ENCODE measurements at places on chromosomes 11 and 22. TPM values are rescaled to one million over a fixed set of nuclear protein-coding genes. Genes with fewer than 3 reads are reported as not detected.

DNA sequence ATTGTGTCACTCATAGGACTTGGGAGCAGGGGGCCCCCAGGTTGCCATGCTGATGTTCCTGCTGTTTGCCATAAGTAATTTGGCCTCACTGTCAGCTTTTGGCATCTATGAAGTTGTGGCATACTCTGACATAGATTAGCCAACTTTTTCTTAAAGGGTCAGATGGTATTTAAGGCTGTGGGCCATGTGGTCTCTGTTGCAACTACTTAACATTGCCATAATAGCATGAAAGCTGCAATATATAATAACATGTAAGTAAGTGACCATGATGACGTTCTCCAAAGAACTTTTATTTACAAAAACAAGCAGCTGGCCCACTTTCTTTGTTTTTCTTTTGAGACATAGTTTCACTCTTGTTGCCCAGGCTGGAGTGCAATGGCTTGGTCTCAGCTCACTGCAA lies 2.2 kb upstream of the TMEM216 start:
- no peak for DNase-seq
- H3K27ac ChIP-seq: no peak overlapping the region
- peaks cover 22% of the 10 kb centered on the region for H3K4me1 ChIP-seq
- H3K4me3 ChIP-seq: no peak overlapping the region
- peaks cover 3% of the 10 kb centered on the region for H3K36me3 ChIP-seq
- H3K27me3 ChIP-seq: no peaks in the 10 kb centered on the region

DNA sequence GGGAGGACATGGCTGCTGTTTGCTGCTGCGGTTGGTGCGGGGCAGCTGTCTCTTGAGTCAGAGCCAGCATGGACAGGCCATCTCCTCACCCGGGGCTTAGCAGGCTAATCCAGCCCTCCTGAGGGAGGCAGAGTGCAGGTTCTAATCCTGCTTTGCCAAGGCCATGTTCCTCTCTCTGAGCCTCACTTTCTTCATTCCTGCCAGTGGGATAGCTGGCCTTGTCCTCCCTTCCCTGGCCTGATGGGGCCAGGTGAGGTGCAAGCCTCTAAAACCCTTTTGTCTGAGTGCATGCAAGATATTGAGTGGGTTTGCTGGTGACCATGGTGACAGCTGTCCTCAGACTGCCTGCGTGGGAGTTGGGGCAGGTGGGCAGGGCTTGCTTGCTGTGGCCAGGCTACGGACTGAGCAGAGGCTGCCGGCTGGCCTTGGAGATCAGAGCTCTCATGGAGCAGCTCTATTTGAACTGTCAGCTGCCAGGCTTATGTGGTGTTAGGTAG lies 3.6 kb downstream of the USP35 start:
- DNase-seq: no peak
- peaks cover 4% of the 10 kb centered on the region for H3K36me3 ChIP-seq
- H3K27ac ChIP-seq: no peak overlapping the region
- no peak overlapping the region for H3K4me3 ChIP-seq
- H3K4me1 ChIP-seq: peaks cover 50% of the 10 kb centered on the region

- H3K27ac ChIP-seq: no peak overlapping the region
- H3K4me3 ChIP-seq: no peak overlapping the region
- H3K4me1 ChIP-seq: no peaks in the 10 kb centered on the region
These were observed 478.3 kb downstream of the KCNA4 start for GRCh38 chr11:29538339-29539036.

DNA sequence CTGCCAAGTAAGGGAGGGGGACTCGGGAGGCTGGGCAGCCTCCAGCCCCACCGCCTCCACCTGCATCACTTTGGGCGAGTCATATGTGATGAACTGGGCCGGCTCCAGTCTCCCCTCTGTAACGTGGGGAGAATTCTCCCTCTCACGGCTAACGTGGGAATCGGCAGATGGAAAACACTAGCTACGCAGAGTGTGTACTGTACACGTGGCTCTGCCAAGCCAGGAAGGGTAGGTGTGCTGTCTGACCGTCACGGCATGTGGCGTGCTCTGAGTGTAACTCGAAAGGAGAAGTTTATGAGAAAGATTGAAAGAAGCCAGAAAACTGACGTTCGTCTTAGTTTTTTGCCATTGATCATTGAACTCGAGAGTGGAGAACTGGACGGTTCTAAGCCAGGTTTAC lies 13.7 kb downstream of the TRMU start:
- no peak overlapping the region for H3K27ac ChIP-seq
- no peak for DNase-seq
- H3K36me3 ChIP-seq: peaks cover 58% of the 10 kb centered on the region
- H3K27me3 ChIP-seq: no peaks in the 10 kb centered on the region
- H3K4me3 ChIP-seq: no peak overlapping the region

DNA sequence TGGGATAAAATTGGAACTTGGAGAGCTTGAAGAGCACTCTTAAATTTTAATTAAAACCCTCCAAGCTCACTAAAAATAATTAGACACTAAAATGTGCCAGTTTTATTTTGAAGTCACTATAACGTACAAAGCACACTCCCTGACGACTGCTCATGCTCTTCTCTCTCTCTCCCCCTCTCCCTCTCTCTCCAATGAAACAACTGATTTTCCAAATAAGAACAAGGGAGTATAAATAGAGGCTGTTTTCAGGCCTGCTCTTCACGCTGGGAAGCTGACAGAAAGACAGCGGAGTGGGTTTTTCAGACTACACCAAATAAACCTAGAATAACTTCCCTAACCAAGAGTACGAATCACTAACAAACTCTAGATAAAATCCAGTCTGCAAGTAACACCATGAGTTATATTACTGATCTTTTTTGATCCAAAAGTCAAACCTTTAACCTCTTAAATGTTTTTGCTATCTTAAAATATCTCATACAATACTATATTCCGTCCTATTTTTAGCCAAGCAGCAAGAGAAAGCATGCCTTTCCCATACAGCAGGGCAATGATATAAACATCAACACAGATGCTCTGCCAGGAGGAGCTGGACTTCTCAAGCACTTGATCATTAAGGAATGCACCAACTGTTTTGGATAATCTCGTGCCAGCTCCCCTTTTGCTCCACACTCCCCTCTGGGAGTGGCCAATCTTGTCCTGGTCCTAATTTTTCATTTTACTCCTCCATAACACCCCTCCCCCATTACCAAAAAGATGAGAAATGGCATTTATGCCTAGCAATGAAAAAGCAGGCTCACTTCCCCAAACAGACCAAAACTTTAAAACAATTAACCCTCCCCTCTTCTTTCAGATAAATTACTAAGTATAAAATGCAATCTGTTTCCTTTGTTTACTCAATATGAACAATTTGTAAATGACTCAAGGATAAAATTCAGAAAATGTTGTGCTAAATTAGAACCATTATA lies 116.9 kb downstream of the SOX6 start:
- no peaks in the 10 kb centered on the region for H3K36me3 ChIP-seq
- DNase-seq: no peak
- H3K4me3 ChIP-seq: no peak overlapping the region
- H3K4me1 ChIP-seq: no peaks in the 10 kb centered on the region
- no peaks in the 10 kb centered on the region for H3K27me3 ChIP-seq
- H3K27ac ChIP-seq: no peak overlapping the region

- no peak overlapping the region for H3K27ac ChIP-seq
- no peaks in the 10 kb centered on the region for H3K36me3 ChIP-seq
- no peak for DNase-seq
- H3K27me3 ChIP-seq: peaks cover 1% of the 10 kb centered on the region
These were observed 165.8 kb upstream of the NARS2 start for GRCh38 chr11:78740199-78741071.

DNA sequence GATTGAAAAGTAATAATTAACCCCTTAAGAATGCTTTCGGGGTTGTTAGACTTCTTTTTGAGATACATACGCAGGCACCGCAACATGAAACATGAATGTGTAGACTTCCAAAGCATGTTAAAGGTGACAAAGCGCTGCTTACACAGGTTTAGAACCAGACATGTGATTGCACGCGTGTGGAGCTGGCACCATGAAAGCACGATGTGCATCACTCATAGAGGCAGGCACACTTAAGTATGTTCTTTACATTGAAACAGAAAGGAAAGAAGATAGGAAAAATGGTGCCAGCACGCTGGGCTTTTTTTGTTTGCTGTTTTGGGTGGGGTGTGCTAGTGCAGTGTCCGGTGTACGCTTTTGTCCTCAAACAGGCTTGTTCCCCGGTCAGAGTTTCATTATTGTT lies 83.6 kb upstream of the PPARA start:
- H3K4me1 ChIP-seq: peaks cover 37% of the 10 kb centered on the region
- peak overlapping the region; percentile 6 for H3K27ac ChIP-seq
- H3K27me3 ChIP-seq: no peaks in the 10 kb centered on the region
- no peak overlapping the region for H3K4me3 ChIP-seq

- no peak overlapping the region for H3K4me3 ChIP-seq
- peaks cover 9% of the 10 kb centered on the region for H3K36me3 ChIP-seq
- no peak overlapping the region for H3K27ac ChIP-seq
- peaks cover 19% of the 10 kb centered on the region for H3K4me1 ChIP-seq
- DNase-seq: no peak
- no peaks in the 10 kb centered on the region for H3K27me3 ChIP-seq
These were observed 29.8 kb downstream of the LIMK2 start for GRCh38 chr22:31241936-31242335.

- H3K4me1 ChIP-seq: no peaks in the 10 kb centered on the region
- H3K27ac ChIP-seq: no peak overlapping the region
- DNase-seq: no peak
These were observed 9.5 kb downstream of the DRICH1 start for GRCh38 chr22:23622634-23623033.

DNA sequence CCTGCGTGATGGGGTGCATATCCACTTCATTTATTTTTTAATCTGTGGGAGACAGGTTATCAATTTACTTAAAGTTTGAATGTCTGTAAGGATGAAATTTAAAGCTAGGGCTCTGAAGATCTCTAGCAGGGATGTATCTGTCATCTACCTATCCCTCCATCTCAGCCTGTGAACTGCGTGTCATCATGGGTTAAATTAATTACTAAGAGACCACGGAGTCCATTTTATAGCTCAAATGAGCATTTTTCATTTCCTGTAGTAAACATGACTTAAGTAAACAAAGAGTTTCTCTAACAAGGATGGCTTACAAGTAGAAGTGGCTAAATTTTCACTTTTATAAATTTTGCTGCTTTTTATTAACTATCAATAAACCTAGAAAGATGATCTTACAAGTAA lies 2.9 kb upstream of the GLB1L3 start:
- DNase-seq: no peak
- peaks cover 3% of the 10 kb centered on the region for H3K36me3 ChIP-seq
- H3K4me3 ChIP-seq: no peak overlapping the region
- no peak overlapping the region for H3K27ac ChIP-seq
- peaks cover 41% of the 10 kb centered on the region for H3K4me1 ChIP-seq
- H3K27me3 ChIP-seq: peaks cover 4% of the 10 kb centered on the region

- no peak overlapping the region for H3K27ac ChIP-seq
- no peak for DNase-seq
- no peaks in the 10 kb centered on the region for H3K36me3 ChIP-seq
- H3K27me3 ChIP-seq: no peaks in the 10 kb centered on the region
- H3K4me1 ChIP-seq: no peaks in the 10 kb centered on the region
- H3K4me3 ChIP-seq: no peak overlapping the region
These were observed 879.7 kb downstream of the JRKL start for GRCh38 chr11:97269527-97269926.

DNA sequence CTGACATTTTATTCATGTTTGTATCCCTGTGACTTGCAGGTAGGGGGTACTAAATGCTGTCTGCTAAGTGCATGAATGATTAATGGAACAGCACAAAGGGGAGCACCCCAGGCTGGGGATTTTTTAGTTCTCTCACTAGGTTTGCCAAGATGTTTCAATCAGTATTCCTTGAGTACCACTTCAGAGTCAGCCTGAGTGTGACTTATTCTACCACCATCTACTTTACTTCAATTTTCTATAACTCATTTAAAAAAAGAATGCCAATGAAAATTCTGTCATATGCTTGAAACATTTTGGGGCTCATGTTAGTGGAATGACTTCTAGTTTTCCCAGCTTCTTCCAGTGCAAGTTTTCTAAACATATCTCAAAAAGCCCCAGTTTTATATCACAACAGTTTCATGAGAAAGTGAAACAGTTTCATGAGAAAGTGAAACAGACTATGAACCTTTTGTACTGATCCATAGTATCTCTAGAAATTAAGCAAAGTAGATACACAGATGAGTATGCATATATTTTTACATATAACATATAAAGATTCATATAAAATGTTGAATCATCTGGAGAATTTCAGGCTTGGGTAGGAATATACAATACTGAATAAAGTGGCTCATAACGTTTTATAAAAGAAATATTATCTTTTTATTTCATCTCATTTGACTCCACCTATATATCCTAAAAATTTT lies 252.4 kb downstream of the GRM5 start:
- DNase-seq: no peak
- no peak overlapping the region for H3K4me3 ChIP-seq
- H3K36me3 ChIP-seq: peaks cover 1% of the 10 kb centered on the region

GRCh38 chr22:31141551-31141950 lies 1.2 kb upstream of the PLA2G3 start:
- no peak for DNase-seq
- peaks cover 2% of the 10 kb centered on the region for H3K27me3 ChIP-seq
- H3K27ac ChIP-seq: no peak overlapping the region
- peaks cover 2% of the 10 kb centered on the region for H3K4me1 ChIP-seq

- no peaks in the 10 kb centered on the region for H3K27me3 ChIP-seq
- H3K36me3 ChIP-seq: no peaks in the 10 kb centered on the region
- peaks cover 22% of the 10 kb centered on the region for H3K4me1 ChIP-seq
- no peak for DNase-seq
- no peak overlapping the region for H3K4me3 ChIP-seq
- H3K27ac ChIP-seq: no peak overlapping the region
These were observed 8.0 kb upstream of the CTSD start for GRCh38 chr11:1771700-1772099.

DNA sequence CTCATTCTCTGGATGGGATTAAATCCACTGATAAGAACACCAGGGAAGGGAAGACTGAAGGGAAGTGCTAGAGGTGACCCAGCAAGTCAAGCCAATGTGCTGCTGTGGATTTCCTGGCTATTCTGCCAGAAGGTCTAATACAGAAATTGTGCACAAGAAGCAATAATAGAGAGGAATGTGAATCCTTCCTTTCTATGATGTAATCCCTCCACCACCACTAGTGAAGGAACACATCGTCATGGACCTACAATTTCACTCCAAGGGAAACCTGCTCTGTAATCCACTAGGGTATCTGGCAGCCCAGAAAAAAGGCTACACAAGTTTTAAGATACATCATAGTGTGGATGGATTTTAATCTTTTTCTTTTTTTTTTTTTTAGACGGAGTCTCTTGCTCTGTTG lies 17.4 kb downstream of the LARGE2 start:
- peaks cover 11% of the 10 kb centered on the region for H3K36me3 ChIP-seq
- no peaks in the 10 kb centered on the region for H3K27me3 ChIP-seq
- peaks cover 3% of the 10 kb centered on the region for H3K4me1 ChIP-seq
- no peak overlapping the region for H3K27ac ChIP-seq
- DNase-seq: no peak

Gene A4GALT
- not detected for total RNA-seq

Gene WT1
- not detected for total RNA-seq

Gene SLC17A6
- not detected for total RNA-seq

Gene TBX1
- not detected for total RNA-seq

Gene OR51B2
- not detected for total RNA-seq

Gene CRYAB
- not detected for total RNA-seq

All from activated CD4-positive, alpha-beta memory T cell treated with anti-CD3 and anti-CD28 coated beads for 36 hours (primary cell).